Thymus (tissue), 14 donors: ENCODE measurements at places on chromosomes 7 and 10. TPM values are rescaled to one million over a fixed set of nuclear protein-coding genes. Genes with fewer than 3 reads are reported as not detected.

FAM170B gene
- not detected for total RNA-seq

- H3K27ac ChIP-seq, result no peak overlapping the region
- DNase-seq, result no peak
- H3K4me1 ChIP-seq, result no peaks in the 10 kb centered on the region
- H3K4me3 ChIP-seq, result no peak overlapping the region
- no peaks in the 10 kb centered on the region for H3K36me3 ChIP-seq
Observed at GRCh38 chr7:118330388-118330787, 105.9 kb downstream of the ANKRD7 start.

DNA sequence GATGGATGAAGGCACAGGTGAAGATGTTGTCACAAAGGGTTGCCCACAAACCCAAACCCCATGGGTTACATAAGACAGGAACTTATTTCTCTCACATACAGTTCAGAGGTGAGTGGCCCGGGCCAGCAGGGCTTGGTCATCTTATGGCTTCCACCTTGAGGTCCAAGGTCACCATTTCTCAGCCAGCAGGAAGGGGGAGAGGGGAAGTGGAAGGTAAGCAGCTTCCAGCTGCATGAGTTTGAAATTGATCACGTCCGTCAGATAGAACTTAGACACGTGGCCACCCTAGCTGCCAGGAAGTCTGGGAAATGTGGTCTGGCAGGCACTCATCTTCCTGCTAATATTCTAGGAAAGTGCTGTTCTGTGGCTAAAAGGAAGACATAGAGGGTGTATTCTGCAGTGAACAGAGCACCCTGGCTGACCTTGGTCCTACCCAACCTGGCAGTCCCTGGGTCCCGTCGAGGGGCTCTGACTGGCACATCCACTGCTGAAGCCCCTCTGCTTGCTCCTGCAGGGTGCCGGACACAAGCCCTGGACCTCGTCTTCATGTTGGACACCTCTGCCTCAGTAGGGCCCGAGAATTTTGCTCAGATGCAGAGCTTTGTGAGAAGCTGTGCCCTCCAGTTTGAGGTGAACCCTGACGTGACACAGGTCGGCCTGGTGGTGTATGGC is 49.5 kb downstream of the VWA2 start:
- no peak overlapping the region for H3K4me3 ChIP-seq
- H3K27ac ChIP-seq, result no peak overlapping the region
- no peaks in the 10 kb centered on the region for H3K36me3 ChIP-seq
- no peak for DNase-seq
- no peaks in the 10 kb centered on the region for H3K4me1 ChIP-seq

DNA sequence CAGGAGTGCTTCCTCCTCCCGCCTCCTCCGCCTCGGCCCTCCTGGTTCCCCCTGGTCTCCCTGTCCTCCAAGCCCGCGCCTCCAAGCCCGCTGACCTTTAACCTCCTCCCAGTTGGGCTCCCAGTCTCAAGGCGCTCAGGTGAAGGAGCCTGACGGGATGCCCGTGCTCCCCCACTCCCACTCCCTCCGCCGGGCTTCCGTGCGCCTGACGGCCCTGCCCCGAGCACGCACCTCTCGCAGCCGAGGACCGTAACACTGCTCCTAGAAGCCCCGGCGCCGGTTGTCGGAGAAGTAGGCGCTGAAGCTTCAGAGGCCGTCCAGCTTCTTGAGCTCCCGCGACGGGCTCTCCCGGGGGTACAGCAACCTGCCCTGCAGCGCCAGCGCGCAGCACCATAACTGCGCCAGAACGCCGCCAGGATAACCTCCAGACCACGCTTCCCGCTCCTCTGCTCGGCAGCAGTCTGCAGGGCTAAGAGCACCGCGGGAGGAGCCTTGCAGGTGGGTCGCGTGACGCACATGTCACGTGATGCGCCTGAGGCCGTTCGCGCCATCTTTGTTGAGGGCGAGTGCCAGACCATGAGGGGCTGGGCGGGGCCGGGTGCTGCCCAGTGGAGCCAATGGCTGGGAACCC is 71.0 kb upstream of the ZNF479 start:
- H3K4me1 ChIP-seq, result no peaks in the 10 kb centered on the region
- H3K4me3 ChIP-seq, result no peak overlapping the region
- no peak overlapping the region for H3K27ac ChIP-seq
- H3K27me3 ChIP-seq, result no peaks in the 10 kb centered on the region
- no peak for DNase-seq

PRPS1L1 gene
- not detected for total RNA-seq

DNA sequence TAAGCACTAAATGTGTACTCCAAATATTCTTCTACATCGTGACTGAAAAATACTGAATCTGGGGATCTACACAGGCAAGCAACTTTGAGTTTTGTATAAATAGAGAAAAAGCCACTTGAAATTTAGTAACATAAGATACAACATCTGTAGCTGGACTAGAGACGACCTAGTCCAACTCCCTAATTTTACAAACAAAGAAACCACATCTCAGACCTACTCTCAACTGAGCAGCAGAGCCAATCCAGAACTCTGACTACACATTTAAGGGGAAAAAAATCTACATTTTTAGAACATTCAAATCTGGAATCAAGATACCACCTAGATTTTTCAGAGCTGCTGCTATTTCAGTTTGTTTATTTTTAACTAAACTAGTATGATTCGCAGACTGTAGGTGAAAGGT is 88.9 kb downstream of the CABCOCO1 start:
- H3K4me1 ChIP-seq, result peaks cover 5% of the 10 kb centered on the region
- no peaks in the 10 kb centered on the region for H3K27me3 ChIP-seq
- no peaks in the 10 kb centered on the region for H3K36me3 ChIP-seq
- H3K4me3 ChIP-seq, result no peak overlapping the region
- peak overlapping the region; percentile 64 for H3K27ac ChIP-seq
- no peak for DNase-seq

GRCh38 chr10:130434446-130435385 is 298.5 kb downstream of the GLRX3 start:
- no peak for DNase-seq
- H3K27ac ChIP-seq, result no peak overlapping the region
- H3K27me3 ChIP-seq, result no peaks in the 10 kb centered on the region
- no peak overlapping the region for H3K4me3 ChIP-seq

DNA sequence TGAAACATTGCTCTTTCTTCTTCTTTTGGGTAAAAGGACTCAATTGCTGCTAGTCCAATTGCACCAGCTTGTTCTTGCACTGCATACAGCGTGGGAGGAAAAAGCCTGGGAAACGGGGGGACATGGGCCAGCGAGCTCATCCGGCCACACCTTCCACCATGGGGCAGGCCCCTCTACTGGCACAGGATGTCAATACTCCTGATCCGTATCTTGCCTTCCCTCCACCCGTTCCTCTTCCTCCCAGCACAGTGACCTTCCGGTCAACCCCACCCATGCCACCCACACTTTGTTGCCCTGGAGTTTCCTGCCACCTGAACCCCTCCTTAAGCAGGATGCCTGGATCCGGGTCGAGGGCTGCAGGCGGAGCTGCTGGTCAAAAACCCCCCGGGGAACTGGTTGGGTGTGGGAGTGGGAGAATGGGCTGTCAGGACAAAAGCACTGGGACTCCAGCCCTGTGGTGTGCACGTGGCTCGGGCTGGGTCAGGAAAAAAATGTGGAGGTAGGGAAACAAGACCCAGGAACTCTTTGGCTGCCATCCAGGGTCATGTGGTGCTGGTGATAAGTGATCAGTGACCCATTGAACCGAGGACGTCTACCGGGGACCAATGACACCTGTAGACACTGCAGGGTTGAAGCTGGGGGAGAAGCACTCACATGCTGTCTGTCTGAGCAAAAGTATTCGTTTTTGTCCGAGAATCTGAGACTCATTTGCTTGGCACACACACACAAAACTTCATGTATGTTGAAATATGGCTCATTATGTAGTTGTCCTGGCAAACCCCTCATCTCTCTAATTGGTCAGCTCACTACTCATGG is 8.1 kb downstream of the IL2RA start:
- no peak overlapping the region for H3K4me3 ChIP-seq
- no peak for DNase-seq
- H3K27me3 ChIP-seq, result no peaks in the 10 kb centered on the region
- H3K4me1 ChIP-seq, result peaks cover 51% of the 10 kb centered on the region
- H3K36me3 ChIP-seq, result no peaks in the 10 kb centered on the region
- no peak overlapping the region for H3K27ac ChIP-seq

GRCh38 chr7:27936768-27937102 is 196.8 kb downstream of the TAX1BP1 start:
- H3K36me3 ChIP-seq, result no peaks in the 10 kb centered on the region
- H3K4me3 ChIP-seq, result no peak overlapping the region
- H3K4me1 ChIP-seq, result no peaks in the 10 kb centered on the region
- H3K27me3 ChIP-seq, result no peaks in the 10 kb centered on the region
- H3K27ac ChIP-seq, result no peak overlapping the region

NRP1 gene
- total RNA-seq, result 15.8 TPM

GRCh38 chr10:11335881-11336430 is 275.5 kb downstream of the USP6NL start:
- no peak overlapping the region for H3K4me3 ChIP-seq
- H3K4me1 ChIP-seq, result peaks cover 22% of the 10 kb centered on the region
- H3K27me3 ChIP-seq, result no peaks in the 10 kb centered on the region
- no peak overlapping the region for H3K27ac ChIP-seq

DNA sequence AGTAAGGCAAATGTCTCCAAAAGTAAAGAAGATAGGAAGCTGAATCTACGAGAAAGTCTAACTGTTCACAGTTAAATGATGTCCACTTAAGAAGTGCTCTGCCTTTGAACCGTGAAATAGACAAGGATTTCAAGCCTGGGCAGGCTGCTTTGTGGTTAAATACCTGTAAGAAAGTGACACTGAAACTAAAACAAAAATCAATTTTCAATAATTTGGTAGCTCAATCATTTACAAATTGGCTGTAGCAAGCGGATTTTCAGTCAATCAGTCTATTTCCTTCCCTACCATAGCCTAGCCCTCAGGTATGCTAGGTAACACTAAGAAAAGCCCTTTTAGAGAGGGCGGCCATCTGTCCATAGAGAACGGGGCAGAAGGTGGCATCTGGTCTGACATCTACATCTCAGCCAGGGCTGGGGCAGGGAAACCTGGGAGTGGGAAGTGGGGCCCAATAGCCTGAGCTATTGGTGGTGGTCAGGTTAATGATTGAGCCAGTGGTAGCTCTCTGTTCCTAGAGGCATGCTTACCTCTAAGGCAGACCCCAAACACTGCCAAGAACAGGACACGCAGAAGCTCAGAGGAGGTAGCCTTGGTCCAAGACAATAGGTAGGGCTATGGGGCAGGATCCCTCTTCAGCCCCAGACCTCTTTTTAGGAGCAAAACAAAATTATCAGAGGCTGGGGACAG is 223.2 kb downstream of the CCSER2 start:
- no peaks in the 10 kb centered on the region for H3K36me3 ChIP-seq
- H3K27me3 ChIP-seq, result peaks cover 5% of the 10 kb centered on the region
- DNase-seq, result no peak

MUC12 gene
- total RNA-seq, result 0.57 TPM

DNA sequence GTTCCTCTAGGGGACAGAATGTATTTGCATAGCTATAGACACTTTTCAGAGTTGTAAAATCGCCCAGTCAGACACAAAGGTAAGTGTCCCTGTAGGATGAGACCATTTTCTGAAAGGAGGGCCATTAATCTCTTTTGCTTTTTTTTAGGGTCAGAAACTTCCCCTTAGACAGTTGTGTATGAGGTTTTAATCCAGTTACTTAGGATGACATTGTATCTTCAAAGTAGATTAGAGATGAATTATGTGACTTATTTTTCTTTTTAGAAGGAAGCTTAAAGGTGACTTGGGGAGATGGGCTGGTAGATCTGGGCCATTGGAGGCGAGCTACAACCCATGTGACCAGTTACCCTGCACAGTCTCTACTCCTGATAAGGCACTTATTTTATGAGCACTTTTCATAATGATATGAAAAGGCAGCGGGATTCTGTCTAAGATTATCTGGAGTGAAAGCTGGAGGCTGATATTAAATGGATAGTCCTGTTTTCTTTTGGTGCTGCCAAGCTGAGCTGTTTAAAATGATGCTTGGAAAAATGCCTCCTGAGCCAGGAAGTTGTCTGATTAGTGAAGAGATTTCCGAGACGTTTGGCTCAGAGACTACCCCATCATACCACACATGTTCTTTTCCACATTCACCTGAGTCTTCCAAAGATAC is 264.3 kb downstream of the AUTS2 start:
- DNase-seq, result no peak
- no peaks in the 10 kb centered on the region for H3K27me3 ChIP-seq
- no peaks in the 10 kb centered on the region for H3K36me3 ChIP-seq
- no peaks in the 10 kb centered on the region for H3K4me1 ChIP-seq

- H3K4me3 ChIP-seq, result no peak overlapping the region
- no peak overlapping the region for H3K27ac ChIP-seq
- H3K36me3 ChIP-seq, result peaks cover 34% of the 10 kb centered on the region
- H3K27me3 ChIP-seq, result no peaks in the 10 kb centered on the region
Observed at GRCh38 chr10:77974396-77975074, 48.0 kb upstream of the DLG5 start.

DNA sequence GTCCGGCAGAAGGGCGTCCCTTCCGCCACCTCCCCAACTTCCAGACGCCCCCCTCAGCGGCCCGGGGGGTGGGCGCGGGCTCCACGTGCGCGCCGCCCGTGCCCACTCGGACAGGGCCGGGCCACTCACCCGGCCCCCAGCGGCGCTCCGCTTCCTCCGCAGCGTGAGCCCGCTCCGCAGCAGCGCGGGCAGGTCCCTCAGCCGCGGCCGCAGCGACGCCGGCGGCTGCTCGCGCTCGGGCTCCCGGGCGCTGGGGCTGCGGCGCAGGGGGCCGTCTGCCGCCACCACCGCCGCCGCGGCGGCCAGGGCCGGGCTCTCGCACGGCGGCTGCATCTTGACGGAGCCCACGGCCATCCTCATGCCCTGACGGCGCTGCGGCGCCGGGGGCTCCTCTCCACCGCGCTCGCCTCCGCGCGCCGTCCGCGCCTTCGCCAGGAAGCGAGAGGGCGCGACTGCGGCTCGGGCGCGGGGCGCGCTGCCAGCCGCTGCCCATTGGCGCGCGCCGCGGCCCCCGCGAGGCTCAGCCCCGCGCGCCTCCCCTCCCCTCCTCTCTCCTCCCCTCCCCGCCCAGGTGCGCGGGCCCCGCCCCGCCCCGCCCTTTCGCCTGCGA is at the start of gene RAPGEF5:
RAPGEF5 (minus strand) TSS at position 454 of the 610 bp plus-strand sequence; CDS start at position 360, 94 bp downstream.
- peaks cover 6% of the 10 kb centered on the region for H3K36me3 ChIP-seq
- peak; percentile 47 for DNase-seq
- H3K27me3 ChIP-seq, result no peaks in the 10 kb centered on the region
- H3K27ac ChIP-seq, result peak within 1 kb of the TSS; percentile 40
- peaks cover 23% of the 10 kb centered on the region for H3K4me1 ChIP-seq
